GM12878 (cell line): ENCODE measurements at places on chromosomes 1 and 21.

- no peaks in the 10 kb centered on the region for H3K27me3 ChIP-seq
- no peak overlapping the region for H3K27ac ChIP-seq
- H3K36me3 ChIP-seq: no peaks in the 10 kb centered on the region
- DNase-seq: no peak
These were observed 687.2 kb downstream of the MATN1 start for GRCh38 chr1:30036229-30036547.

GRCh38 chr1:170481000-170481399 lies 51.0 kb upstream of the GORAB start:
- no peaks in the 10 kb centered on the region for H3K4me1 ChIP-seq
- H3K36me3 ChIP-seq: no peaks in the 10 kb centered on the region
- no peak overlapping the region for H3K4me3 ChIP-seq
- H3K27ac ChIP-seq: no peak overlapping the region
- no peaks in the 10 kb centered on the region for H3K27me3 ChIP-seq

DNA sequence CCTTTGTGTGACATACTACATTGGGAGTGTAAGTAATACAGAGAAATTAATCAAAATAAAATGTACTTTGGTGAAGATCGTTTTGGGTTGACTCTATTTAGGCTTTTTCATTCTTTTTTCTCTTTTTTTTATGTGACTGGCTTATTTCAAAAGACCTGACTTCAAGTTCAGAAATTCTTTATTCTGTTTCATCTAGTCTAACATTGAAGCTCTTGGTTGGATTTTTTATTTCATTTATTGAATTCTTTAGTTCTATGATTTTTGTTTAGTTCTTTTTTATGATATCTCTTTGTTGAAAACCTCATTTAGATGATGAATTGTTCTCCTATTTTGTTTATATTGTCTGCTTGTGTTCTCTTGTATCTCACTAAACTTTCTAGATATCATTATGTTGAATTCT lies 35.6 kb downstream of the SLC35A3 start:
- H3K27ac ChIP-seq: no peak overlapping the region
- no peak overlapping the region for H3K4me3 ChIP-seq
- no peaks in the 10 kb centered on the region for H3K27me3 ChIP-seq
- H3K4me1 ChIP-seq: no peaks in the 10 kb centered on the region; the same call in 1 of the 2 replicates
- no peaks in the 10 kb centered on the region; the same call in none of the 2 replicates for H3K36me3 ChIP-seq

GRCh38 chr1:68049941-68050878 lies at the start of gene DIRAS3:
Gene DIRAS3, minus strand, starts transcription at chr1:68050627. Its CDS starts 3,330 bp downstream, at chr1:68047297.
- DNase-seq: no peak
- H3K4me1 ChIP-seq: no peaks in the 10 kb centered on the region
- H3K4me3 ChIP-seq: no peak within 1 kb of the TSS
- H3K27ac ChIP-seq: no peak within 1 kb of the TSS
- no peaks in the 10 kb centered on the region for H3K36me3 ChIP-seq
- no peaks in the 10 kb centered on the region for H3K27me3 ChIP-seq

- H3K27me3 ChIP-seq: no peaks in the 10 kb centered on the region
- H3K4me1 ChIP-seq: peaks cover 9% of the 10 kb centered on the region
- H3K36me3 ChIP-seq: no peaks in the 10 kb centered on the region
- no peak overlapping the region for H3K4me3 ChIP-seq
- no peak overlapping the region for H3K27ac ChIP-seq
These were observed 580 bp upstream of the NECTIN4 start for GRCh38 chr1:161089938-161090337.

DNA sequence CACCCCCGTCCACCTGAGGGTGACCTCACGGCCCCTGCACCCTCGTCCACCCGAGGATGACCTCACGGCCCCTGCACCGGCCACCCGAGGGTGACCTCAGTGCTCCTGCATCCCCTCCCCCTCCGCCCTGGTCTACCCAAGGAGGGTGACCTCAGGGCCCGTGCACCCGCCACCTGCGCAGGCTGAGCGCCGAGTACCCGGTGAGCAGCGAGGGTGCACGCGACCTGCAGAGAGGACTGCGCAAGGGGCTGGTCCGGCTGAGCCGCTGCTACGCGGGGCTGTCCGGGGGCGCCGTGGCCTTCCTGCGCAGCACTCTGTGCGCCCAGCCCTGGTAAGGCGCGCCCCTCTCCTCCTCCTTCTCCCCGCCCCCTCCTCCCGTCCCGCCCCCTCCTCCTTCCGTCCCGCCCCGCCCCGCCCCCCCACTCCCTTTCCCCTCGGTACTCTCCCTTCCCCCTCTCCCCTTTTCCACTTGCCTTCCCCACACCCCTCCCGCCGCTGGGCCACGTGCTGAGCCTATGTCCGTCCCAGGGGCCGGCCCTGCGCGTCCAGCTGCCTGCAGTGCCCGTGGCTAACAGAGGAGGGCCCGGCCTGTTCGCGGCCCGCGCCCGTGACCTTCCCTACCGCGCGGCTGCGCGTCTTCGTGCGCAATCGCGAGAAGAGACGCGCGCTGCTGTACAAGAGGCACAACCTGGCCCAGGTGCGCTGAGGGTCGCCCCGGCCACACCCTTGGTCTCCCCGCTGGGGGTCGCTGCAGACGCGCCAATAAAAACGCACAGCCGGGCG lies 28.4 kb downstream of the TRIM11 start:
- no peaks in the 10 kb centered on the region for H3K36me3 ChIP-seq
- H3K27me3 ChIP-seq: no peaks in the 10 kb centered on the region; the same call in 1 of the 2 replicates
- no peaks in the 10 kb centered on the region for H3K4me1 ChIP-seq
- no peak for DNase-seq
- H3K27ac ChIP-seq: no peak overlapping the region
- no peak overlapping the region for H3K4me3 ChIP-seq

DNA sequence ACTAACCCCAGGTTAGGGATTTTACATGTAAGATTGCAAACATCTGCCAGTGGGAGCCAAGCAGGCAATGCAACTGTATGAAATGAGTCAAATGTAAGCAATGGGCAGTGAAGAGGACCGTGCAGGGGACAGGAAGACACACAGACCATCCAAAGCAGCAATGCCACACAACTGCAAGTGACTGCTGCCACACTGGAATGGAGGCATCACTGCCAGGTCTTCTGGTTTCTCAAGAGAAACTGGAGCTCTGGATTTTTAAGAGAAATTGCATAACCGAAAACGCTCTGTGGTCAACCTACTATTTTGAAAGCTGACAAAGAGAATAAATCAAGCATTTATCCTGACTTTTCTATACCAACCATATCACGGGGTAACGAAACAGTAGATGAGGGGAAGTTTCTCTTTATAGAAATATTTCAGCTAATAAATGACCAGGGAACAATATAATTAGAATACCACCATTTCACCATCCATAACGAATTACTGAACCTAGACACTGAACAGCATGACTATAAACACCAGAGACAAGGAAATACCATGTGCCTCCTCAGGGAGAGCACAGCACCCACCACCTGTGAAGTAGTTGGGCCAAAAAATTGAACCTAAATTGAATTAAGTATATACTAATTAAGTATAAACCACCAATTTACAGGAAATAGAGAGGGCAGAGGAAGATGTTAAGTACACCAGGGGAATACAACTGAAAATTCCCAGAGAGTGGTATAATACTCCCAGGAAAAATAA lies 4.4 kb downstream of the AK2 start:
- DNase-seq: no peak
- H3K4me3 ChIP-seq: peak overlapping the region; percentile 43
- no peak overlapping the region; the same call in 1 of the 2 replicates for H3K27ac ChIP-seq
- no peaks in the 10 kb centered on the region for H3K27me3 ChIP-seq

DNA sequence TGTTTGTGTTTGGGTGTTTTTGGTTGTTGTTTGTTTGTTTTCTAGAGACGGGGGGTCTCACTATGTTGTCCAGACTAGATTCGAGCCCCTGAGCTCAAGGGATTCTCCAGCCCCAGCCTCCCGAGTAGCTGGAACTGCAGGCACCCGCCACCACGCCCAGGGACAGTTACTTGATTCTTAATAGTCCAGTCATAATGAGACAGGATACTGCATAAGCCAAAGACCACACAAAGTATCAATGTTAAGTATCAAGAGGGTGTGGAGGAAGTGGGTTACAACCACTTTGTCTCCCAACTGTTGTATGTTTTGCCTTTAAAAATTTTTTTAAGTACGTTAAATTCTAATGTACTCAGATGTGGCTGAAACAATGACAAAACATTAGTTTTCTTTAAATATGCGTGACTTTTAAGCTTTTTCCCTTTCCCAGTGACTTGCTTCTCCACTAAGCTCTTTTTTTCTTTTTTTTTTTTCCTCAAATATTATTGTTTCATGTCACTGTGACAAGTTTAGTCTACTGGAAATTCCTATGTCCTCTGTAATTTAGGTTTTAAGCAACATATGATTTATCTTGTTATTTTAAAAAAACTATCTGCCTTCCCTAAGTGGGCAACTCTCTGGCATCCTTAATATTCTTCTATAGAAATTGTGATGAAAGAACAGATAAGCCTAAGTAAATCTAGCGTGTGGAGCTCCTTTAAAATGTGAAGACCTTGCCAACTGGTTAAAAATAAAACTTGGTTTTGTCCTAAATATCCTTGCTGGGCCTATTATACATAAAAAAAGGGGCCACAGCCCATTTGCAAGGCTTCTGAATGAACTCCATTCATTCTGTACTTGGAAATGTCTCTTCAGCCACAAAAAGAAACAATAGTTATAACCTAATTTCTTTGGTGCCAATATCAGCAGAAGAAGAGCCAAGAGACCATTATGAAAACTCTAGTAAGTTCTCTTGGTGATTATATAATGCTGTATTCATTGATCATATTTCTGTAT lies 56.2 kb upstream of the DPH5 start:
- no peak overlapping the region for H3K4me3 ChIP-seq
- DNase-seq: no peak
- peaks cover 7% of the 10 kb centered on the region; the same call in 1 of the 2 replicates for H3K4me1 ChIP-seq
- no peaks in the 10 kb centered on the region for H3K36me3 ChIP-seq

- no peak overlapping the region for H3K4me3 ChIP-seq
- peak; percentile 68 for DNase-seq
- H3K27me3 ChIP-seq: no peaks in the 10 kb centered on the region
- H3K27ac ChIP-seq: no peak overlapping the region
- H3K36me3 ChIP-seq: no peaks in the 10 kb centered on the region
- H3K4me1 ChIP-seq: no peaks in the 10 kb centered on the region
These were observed 150.3 kb upstream of the SPAG17 start for GRCh38 chr1:118335331-118335732.

- no peak for DNase-seq
- no peaks in the 10 kb centered on the region for H3K27me3 ChIP-seq
- H3K36me3 ChIP-seq: peaks cover 3% of the 10 kb centered on the region
- no peak overlapping the region for H3K4me3 ChIP-seq
- H3K4me1 ChIP-seq: no peaks in the 10 kb centered on the region
- no peak overlapping the region for H3K27ac ChIP-seq
These were observed 40.8 kb downstream of the TCEANC2 start for GRCh38 chr1:54094001-54094729.

- H3K4me1 ChIP-seq: no peaks in the 10 kb centered on the region; the same call in 1 of the 2 replicates
- DNase-seq: peak; percentile 63
- no peaks in the 10 kb centered on the region for H3K27me3 ChIP-seq
These were observed 38.8 kb downstream of the HMGB4 start for GRCh38 chr1:33902486-33903209.

DNA sequence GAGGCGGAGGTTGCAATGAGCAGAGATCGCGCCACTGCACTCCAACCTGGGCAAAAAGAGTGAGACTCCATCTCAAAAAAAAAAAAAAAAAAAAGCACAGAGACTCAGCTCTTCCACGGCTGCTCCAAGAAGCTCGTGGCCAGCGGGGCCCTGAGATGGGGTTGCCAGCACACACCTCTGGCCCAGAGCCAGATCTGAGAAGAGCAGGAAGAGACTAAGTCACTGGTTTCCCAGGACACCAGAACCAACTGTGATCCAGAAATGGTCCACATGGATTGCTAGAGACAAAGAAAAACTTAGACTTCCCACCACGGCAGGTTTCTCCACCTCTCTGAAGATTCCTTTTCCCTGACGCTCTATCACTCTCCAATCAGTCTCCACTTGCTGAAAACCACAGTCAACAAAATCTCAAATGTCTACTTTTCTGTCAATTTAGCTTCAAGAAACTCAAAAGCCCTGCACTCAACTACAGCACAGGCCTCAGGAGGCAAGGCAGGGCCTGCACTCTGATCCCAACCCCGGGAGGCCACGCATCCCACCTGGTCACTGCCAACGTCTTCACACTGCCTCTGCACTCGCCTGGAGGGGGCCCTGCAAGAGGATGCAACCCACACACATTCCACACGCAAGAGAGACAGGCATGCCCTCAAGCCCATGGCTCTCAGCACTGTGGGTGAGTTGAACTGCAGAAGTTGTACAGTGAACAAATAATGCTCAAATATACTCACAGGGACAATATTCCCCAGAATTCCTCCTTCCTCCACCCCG lies 79.0 kb downstream of the NPHP4 start:
- no peaks in the 10 kb centered on the region for H3K36me3 ChIP-seq
- no peaks in the 10 kb centered on the region for H3K27me3 ChIP-seq
- peaks cover 4% of the 10 kb centered on the region for H3K4me1 ChIP-seq
- DNase-seq: no peak
- H3K27ac ChIP-seq: no peak overlapping the region

DNA sequence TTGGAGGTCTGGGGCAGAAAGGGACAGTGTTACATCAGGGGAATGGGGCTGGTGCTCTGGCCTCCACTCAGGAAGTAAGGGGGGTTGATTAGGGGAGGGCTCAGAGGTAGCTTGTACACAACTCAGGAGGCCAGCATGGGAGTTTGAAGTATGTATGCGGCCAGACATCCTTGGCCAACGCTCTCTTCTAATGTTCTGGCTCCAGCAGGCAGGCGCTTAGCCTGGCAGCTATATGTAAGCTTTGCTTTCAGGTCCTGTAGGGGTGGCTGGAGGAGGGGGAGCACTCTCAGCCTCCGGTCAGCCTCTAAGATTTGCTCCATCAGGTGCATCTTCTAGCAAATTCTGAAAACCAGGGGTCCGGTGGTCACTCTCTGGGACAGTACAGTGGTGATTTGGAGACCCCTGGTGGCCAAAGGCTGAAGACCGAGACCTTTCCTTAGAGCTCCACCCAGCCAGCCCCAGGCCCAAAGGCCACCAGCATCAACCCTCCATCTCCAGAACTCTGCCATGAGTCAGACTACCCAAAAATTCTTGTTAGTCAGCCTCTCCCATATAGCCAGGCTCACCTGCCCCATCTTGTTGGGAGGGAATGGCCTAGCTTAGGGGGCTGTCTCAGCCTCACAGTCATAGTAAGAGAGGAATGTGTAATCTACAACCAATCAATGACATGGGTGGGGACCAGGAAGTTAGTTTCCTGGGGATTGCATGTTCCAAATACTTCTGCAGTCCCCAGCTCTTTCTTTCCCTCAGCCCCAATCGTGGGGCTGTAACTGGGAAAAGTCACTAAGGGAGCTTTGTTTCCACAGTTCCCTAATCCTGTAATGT lies 9.7 kb upstream of the COL8A2 start:
- H3K27me3 ChIP-seq: no peaks in the 10 kb centered on the region
- no peak for DNase-seq
- H3K4me3 ChIP-seq: no peak overlapping the region
- no peaks in the 10 kb centered on the region for H3K4me1 ChIP-seq

DNA sequence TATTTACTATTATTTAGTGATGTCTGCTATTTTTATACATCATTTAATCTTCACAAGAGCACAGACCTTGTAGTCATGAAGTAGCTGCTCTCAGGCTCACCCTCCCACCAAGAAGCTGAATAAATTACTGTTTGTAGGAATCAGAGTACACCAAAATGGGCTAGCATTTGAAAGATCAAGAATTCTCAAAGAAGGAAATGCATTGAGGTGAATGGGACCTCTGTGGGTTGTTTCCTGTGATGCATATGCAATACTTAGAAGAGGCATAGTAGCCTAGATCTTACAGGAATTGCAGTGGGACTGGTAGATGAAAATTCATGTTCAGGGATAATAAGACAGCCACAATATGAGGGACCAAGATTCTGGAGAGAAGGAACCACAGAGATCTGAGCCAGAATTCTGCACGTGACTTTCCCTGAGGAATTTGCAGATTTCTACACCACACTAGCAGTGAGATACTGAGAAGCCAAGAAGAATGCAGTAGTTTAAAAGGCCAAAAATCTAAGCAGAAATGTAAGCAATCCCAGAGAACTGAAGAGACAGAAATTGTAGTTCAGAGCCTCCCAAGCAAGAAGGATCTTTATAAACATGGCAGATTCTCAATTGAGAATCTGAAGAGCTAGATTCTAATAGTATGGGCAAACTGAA lies 307.0 kb downstream of the ST6GALNAC3 start:
- H3K4me3 ChIP-seq: no peak overlapping the region
- no peaks in the 10 kb centered on the region for H3K27me3 ChIP-seq
- no peaks in the 10 kb centered on the region for H3K36me3 ChIP-seq
